ENCODE measurements at places on chromosomes 5 and 9.
A peak's percentile ranks its signal among the peaks of the same experiment; 100 is the strongest.

DNA sequence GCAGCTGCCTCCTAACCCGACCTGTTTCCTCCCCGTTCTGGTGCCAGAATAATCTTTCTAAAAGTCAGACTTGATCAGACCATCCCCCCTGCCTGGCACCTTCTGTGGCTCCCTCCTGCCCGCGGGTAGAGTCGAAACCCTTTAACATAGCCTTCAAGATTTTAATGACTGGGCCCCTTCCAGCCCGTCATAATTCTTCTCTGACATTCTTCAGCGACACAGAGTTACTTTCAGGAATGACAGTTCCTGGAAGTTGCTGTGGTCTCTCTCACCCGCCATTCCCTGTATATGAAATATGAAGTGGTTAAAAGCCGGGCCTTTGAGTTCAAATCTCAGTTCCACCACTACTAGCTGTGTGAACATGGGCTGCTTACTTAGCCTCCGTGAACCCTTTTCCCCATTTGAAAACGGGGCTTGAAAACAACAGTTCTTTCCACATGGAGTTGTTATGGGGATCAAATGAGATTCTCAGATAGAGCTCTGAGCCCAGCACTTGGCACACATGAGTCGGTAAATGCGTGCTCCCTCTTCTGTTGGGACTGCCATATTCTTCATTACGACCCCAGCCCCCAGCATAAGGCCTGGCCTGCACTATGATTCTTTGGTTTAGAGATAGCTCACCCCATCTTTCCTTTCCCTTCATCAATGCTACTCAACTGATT is 737 bp downstream of the NANS start:
- no peak for DNase-seq

DNA sequence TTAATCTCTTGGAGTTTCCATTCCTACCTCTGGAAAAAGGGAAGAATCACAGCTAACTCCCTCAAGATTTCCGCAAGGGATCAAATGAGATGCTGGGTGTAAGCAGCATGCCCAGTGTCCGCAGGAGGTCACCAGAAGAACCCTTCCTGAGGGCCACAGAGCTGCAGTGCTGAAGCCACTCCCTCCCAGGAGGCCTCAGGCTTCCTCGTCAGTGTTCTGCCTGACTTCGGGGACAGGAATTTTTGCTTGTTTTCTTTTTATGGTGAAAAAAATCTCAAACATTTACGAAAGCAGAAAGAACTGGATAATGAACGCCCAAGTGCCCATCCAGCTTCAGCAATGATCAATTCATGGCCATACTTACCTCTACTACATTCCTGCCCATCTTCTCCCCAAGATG is 183.0 kb downstream of the CDK5RAP2 start:
- DNase-seq = no peak

DNA sequence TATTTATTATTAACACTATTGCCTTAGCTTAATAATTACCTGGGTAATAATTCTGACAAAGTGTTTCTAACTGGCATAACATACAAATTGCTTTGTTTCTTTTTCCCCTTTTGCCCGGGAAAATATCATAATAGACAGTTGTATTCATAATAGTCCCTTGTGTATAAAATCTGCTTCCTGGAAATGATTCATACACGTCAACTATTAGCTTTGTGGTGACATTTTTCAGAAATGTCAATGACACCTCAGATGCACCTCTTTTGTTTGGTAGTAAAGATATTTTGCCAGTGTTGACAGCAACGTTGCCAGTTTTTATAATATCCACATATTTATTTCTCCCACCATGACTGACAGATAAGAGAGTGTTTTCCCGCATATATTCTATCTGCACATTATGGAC is 73.0 kb downstream of the RASEF start:
- DNase-seq = no peak

- DNase-seq = no peak
These were observed 193.4 kb downstream of the ARRDC3 start for GRCh38 chr5:91189480-91190313.

GRCh38 chr5:126674145-126674544 is 73.4 kb downstream of the PHAX start:
- no peak for DNase-seq

DNA sequence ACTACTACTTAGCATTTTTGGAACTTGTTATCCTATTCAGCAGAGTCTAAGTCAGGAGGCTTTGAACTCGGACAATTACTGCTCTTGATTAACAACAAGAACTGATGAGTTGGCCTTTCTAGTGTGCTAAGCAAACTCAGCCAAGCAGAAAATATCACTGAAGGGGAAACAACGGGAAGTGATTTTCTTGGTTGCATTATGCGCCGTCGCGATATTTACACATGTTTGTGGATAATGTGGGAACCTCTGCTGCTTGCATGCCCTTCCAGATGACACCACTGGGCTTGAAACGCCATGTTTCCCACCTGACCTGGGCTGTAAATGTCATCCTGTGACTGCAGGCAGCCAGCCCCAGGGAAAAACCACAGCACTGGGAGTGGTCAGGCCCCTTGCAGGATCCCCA is 205.5 kb downstream of the PAX5 start:
- peak; percentile 76 for DNase-seq

DNA sequence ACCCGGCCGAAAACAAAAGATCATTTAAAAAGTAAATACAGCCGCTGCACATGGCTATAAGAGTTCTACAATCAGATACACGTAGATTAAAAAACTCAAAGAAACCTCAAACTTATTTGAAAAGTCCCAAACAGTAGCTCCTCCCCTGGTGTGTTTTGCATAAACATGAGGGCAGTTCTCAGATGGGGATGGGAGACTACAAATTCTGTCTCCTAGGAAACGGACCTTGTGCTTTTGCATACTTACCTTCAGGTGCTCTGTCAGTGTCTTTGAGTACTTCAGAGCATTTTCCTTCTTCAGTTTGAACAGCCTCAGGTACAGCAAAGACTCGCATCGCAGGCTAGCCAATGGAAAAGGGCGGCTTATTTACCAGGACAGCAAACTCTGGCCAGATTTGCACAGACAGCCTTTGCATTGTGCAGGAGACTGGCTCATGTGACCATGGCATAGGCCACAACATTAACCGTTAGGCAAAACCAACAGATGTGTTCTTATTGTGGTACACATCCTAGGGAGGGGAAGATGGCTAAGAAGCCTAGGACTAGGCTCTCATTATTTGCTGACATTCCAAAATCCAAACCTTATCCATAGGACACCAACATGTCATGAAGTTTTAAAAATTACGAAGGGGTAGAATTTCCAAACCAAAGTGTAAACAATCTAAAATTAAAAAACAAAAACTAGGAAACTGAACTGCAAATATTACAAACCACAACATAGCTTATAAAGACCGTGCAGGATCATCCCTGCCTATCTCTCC is 12.8 kb downstream of the LEAP2 start:
- no peak for DNase-seq

DNA sequence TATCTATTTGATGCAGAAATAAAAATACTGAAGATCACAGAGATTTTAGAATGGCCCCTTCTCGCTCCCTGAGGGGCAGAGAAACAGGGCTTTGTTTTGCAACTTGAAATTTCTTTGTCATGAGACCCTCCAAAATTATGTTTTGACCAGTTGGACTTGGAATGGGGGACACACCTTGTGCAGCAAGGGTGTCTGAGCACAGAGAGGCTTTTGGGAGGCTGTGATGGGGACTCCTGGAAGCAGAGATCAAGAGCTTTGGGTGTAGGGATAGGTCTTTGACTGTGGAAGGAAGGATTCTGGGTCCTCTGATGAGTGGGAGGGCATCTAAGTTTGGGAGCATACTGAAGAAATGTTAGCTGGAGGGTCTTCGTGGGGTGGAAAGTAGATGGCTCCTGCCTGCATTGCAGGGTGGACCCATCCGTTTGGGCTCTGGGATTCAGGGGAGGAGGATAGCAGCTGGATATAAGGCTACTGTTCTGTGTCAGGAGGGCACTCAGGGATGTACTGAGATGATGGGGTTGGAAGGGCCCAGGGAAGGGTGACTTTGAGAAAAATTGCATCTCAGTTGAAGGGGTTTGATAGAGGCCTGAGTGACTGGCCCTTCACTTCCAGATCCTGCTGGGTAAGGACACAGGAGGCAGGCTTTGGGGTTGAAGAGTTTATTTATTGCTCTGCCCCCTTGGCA is 1.8 kb upstream of the MYORG start:
- no peak for DNase-seq

- no peak for DNase-seq
These were observed 20.0 kb upstream of the NPM1 start for GRCh38 chr5:171367424-171368370.

DNA sequence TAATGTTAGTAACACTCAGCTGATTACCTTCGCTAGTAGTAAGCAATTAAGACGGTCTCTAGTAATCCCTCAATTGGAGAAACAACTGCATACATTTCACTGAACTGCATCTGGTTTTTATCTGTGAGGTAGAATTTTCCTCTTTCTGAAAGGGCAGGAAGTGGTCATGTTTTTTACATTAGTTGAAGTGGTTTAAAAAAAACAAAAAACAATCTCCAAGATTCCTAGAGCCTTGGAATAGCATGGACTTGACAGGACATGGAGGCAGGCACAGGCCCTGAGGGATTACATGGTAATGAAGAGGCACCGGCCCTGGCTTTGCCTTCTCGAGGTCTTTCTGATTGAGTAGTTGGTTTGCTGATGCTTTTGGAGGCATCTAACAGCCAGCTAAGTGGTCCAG is 25.8 kb downstream of the THBS4 start:
- DNase-seq = no peak

DNA sequence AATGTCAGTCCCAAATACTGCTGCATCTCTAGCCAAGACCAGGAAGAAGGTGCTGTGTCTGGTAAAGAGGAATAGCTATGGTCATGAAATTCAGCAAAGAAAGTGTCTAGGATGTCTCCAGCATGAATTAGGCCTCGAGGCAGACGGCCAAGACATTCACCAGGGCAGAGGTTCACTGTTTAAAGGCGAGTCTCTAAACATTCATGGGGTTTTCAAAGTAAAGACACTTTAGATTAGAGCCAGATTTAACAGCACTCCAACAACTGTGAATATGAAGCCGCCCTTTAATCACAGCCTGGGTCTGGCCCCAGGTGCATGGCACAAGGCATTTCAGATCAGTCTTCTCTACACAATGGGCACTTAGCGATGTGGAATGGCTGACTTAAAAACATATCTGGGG is 95.0 kb downstream of the ANKH start:
- DNase-seq = peak; percentile 22

DNA sequence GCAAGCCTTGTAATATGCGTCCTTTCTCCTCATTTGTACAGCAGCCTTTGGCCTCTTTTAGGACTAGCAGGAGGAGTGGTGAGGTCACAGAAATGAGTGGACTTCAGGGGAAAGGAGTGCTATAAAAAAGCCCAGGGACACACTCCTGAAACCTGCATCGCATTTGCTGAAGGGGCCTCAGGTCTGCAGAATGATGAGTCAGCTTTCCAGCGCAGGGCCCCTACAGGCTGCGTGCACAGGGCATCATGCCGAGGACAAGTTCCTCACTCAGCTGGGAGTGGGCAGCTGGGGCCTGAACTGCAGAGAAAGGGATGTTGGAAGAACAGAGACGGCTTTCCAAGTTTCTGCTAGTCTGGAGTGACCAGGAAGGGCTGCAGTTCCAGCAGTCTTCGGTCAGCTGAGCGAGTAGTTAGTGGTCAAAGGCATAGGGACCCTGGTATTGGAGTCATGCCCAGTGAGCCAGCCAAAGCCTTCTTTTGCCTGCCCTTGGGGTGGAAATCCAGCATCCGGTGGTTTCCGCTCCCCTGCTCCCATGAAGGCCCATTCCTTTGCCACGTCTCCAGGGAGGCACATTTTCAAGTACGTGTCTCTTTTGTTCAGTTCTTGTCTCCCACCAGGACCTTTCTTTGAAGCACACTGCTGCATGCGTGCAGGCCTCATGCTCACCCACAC is 17.3 kb upstream of the CFAP157 start:
- DNase-seq = no peak

- no peak for DNase-seq
These were observed 16.6 kb upstream of the PLPP1 start for GRCh38 chr5:55551358-55551757.

GRCh38 chr9:131405428-131405827 is 11.5 kb downstream of the PRRC2B start:
- no peak for DNase-seq

- no peak for DNase-seq
These were observed 3.5 kb downstream of the IFNA2 start for GRCh38 chr9:21381448-21382339.

DNA sequence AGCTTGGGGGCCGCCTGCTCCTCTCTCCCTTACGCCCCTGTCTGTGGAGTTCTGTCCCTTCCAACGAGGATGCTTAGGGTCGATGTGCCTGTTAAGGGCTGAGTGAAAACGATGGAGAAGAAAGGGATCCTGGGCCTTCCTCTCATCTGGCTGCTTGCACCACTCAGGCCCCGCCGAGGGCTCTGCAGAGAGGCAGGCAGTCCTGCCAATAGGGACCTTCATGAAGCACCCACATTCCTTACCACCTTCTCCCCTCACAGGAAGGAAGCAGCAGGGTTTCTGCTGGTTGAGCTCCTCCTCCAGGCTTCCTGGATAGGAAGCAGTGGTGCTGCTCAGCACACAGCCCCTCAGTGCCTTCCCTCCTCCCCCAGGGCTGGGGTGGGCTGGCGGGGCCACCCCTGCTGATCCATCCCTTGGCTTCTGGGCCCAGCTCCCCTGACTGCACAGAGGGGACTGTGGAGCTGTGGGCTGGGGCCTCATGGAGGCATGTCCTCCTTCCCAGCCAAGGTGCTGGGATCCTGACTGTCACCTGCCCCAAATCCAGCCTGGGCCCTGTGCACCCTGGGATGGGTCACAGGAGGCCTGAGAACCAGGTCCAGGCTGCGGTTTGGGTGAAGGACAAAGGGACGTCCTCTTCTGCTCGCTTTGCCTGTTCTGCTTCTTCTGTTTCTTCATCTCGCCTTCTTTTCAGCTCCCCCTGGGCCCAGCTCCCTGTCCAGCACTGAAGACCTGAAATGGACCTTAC is 50.5 kb downstream of the AHRR start:
- no peak for DNase-seq

DNA sequence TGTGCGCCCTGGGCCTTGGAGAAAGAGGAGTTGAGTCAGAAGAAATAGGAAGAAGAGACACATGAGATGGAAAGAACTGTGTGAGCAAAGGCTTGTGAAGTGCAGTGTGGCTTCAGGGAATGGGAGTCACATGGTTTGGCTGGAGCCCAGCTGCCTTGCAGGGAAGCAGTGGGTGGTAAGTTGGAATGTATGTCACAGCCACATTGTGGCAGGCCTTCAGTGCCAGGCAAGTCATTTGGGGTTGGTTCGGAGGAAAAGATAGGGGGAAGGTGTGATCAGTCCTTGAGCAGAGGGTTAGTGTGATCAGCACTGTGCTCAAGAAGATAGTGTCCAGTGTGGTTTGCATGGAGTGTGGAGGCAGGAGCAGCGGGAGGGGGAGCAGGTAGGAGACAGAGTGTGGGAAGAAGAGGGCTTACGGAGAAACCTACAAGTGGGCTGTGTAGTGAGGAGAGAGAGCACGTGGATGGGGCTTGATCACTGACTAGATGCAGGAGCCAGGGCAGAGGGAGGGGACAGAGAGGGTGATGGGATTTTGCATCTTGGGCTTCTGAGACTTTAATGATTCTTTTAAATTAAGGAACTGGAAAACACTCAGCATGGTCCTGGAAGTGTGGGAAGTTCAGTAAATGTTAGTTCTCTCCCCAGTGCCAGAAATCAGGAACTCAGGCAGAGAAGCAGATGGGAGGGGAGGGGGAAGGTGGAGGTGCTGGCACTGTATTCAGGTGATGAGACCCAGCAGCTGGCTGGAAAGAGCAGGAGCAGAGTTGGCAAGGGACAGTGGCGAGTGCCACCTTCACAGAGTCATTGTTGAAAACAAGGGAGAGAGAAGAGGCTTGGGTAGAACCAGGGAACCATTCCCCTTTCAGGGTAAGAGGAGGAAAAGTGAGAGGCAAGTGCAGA is 46.6 kb downstream of the ARHGAP26 start:
- DNase-seq = peak; percentile 24
